Lower lobe of right lung (tissue), 2 donors: ENCODE measurements at places on chromosomes 1 and 21. TPM values are rescaled to one million over a fixed set of nuclear protein-coding genes. Genes with fewer than 3 reads are reported as not detected.

DNA sequence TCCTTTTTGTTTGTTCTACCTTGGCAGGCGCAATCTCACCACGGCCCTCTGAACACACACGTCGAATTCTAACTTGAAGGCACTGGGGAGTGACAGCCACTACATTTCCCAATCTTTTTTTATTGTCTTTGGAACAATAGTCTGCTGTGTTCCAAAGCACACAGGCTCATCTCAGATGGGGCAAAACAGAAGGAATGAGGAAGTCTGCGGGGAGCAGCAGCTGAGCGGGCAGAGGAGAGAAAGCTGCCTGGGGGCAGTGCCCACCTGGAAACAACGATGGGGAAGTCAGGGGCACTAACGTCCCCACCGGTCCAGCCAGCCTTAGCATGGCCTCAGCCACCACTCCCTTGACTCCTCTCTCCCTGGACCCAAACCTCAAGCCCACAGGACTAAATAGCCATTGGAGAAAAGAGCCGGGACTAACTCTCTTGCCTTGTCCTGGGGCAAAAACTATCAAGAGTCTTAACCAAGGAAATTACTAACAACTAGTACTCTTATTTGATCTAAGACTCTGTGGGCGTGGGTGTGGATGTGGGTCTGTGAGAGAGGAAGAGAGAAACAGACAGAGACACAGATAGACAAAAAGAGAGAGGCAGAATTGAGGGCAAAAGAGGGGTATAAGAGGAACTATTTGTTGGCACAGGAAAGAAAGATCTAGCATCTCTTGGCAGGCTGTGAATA is 34.2 kb downstream of the SYF2 start:
- no peak for DNase-seq

The TSPEAR gene
- 0.27 TPM for total RNA-seq

- no peak for DNase-seq
These were observed 28.1 kb downstream of the IL6R start for GRCh38 chr1:154433161-154433764.

DNA sequence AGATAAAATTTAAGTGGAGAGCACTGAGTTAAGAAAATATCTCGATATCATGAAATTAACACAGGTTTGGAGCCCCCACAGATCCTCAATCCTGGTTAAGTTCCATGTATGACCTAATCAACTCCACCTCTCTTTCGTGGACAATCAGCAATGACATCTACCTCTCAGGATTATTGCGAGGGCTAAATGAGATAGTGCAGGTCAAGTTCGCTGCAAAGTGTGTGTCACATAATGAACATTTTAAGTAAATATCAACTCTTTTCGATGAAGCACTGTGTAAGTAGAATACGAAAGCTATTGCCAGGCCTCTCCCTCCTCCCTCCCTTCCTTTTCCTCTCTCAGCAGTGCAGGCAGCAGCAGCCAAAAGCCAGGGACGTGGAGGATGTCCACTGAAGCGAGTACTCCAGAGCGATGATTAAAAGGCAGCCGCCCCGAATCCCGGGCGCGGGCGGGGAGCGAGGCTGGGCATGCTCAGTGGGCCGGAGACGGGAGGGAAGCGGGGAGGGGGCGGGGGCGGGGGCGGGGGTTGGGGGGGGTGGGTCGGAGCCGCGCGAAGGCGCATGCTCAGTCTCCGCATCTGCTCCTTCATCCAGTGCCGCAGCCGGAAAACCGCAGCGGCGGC is at the start of gene CAMSAP2:
CAMSAP2 (plus strand) TSS at position 567 of the 622 bp plus-strand sequence. CDS start 935 bp downstream, outside the sequence.
- peak; percentile 87 for DNase-seq

- no peak for DNase-seq
These were observed 53.3 kb downstream of the MDM4 start for GRCh38 chr1:204569478-204569877.

DNA sequence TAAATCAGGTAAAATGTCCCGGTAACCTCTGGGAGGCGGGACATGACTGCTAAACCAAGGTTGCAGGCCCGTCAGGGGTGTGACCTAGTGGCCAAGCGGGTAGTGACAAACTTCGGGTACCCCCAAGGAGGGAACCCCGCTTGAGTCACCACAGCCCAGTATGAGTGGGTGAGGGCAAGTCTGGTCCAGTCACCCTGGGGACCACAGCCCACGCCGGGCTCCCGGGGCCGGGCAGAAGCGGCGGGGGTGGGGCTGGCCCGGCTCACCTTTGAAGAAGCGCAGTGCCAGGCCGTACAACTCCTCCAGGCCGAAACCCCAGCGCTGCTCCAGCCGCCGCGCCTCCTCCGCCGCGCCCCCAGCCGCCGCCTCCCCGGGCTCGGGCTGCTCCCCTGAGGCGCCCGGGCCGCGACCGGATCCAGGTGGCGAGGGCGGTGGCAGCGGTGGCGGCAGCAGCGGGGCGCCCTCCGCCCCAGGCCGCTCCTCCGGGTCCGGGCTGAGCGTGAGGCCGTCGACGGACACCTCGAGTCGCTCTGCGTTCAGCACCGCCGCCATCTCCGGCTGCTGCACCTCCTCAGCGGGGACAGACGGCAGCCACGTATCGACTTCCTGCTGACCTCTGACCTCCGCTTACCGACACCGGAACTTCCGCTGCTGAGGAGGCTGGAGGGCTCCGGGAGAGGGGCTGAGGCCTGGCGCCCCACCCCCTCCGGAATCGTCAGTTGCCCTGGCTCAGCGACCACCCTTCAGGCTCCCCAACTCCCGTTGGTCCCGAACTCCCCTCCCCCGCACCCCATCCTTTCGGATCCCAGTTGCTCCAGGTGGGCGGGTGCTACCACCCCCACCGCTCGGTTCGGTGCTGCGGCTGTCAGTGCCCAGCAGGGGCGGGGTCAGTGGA is at the start of gene ACBD3:
ACBD3 (minus strand) TSS at position 618 of the 895 bp plus-strand sequence; CDS start at position 552, 66 bp downstream.
- peak; percentile 90 for DNase-seq

- DNase-seq, result no peak
These were observed 594.7 kb upstream of the CAMK1G start for GRCh38 chr1:208988811-208989222.

The PTAFR gene
- 52.8 TPM for total RNA-seq

GRCh38 chr1:173491508-173491907 is 14.4 kb downstream of the PRDX6 start:
- no peak for DNase-seq

DNA sequence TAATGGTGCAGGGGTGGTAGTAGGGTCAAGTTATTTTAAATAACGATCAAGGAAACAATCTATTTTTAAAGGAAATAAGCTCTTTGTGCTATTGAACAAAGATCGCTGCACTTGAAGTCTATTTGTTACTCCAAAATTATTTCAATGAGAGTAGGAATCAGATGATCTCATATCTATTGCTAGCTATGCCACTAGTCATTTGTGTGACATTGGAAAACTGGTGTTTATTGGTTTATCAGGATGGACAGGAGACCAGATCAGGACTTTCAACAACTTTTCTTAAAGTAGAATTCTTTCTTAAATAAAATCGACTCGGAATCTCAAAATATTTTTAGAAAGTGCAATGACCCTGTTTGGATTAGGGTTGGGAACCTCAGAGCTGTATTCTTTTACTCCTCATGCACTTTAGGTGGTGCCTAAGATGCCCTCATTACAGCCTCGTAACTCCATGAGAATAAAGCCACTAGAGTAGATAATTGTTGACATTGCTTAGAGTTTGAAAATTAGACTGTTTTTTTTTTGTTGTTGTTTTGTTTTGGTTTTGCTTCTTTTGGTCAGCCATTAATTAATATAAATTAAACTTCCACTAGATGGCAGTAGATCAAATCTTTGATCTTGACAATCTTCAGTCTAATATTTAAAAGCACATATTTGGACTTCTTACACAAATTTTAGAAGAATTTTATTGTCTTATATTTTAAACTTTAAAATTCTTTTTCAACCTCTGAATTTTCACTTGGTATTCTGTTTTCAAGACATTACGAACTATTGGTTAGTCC is 352.4 kb downstream of the USP25 start:
- DNase-seq, result no peak

DNA sequence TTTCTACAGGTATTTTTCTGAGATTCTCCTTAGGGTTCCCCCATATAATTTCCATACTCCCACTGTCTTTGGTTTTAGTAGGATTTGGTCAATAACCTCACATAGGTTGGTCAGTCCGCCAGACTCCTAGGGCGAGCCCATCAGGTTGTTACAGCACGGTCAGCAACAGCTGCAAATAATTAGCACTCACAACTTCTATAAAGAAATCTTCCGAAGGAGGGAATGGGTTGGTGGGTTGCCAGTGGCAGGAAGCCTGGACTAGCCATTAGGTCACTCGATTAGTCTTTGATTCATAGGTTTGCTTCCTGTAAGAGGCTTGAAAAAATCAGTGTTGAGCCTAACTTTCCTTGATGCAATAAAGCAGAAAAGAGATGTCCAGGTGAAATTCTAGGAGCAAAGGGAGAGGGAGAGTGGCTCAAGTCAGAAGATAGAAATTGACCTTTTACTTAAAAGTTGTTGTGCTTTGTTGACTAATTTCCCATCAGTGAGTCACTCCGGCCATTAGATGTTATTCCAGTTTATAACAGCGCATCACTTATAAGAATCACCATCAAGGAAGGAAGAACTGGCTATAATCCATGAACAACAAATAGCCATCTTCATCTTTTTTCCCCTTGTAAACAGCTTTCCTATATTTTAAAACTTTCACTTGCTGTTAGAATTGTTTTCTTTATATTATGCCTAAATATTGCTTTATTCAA is 88.3 kb downstream of the TPR start:
- DNase-seq, result no peak

The RGS18 gene
- total RNA-seq, result 13.0 TPM

The FCRL4 gene
- not detected for total RNA-seq

The HJV gene
- not detected for total RNA-seq

DNA sequence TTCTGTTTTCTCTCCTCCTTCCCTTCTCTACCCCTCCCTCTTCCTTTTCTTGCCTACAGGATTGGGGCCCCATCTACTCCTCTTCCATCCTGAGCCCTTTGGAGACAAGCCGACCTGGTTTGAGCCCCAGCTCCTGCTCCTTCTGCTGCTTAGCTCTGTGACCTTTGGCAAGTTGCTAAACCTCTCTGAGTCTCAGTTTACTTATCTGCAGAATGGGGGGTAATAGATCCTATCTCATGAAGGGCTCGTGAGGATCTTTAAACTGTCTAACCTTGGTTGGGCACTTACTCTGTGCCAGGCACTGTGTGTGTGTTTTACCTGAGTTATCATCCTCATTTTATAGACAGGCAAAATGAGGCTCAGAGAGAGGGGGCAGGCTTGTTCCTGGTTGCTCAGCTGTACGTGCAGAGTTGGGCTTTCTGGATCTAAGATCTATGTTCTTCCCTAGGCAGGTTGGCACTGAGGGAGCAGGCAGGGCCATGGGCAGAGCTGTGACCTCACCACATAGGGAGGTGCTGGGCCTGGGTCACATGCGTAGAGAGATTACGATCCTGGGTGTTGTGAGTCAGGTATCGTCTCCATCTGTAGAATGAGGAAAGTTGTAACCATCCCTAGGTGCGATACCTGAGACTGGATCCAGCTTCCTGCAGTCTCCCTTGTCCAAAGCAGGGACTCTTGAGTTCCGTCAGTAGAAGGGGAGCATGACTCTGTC is 58.5 kb downstream of the FOXO6 start:
- DNase-seq, result no peak
